ENCODE measurements at places on chromosomes 1 and 21. TPM values are rescaled to one million over a fixed set of nuclear protein-coding genes. Genes with fewer than 3 reads are reported as not detected.

The PIP5K1A gene
- 54.5 TPM for total RNA-seq

The KPRP gene
- total RNA-seq, result not detected

The LCE6A gene
- not detected for total RNA-seq

The MYCL gene
- 1.1 TPM for total RNA-seq

The TRIM63 gene
- total RNA-seq, result 0.74 TPM

The LCE1A gene
- total RNA-seq, result not detected

The POGK gene
- total RNA-seq, result 15.6 TPM

The MIXL1 gene
- total RNA-seq, result not detected

The PPT1 gene
- 55.0 TPM for total RNA-seq

The IL22RA1 gene
- not detected for total RNA-seq

The THEM5 gene
- total RNA-seq, result not detected

The CD84 gene
- not detected for total RNA-seq

The MDM4 gene
- total RNA-seq, result 17.5 TPM

The SYT14 gene
- 0.65 TPM for total RNA-seq

The FNDC10 gene
- 0.92 TPM for total RNA-seq

The SPRR2G gene
- total RNA-seq, result not detected

The ZYG11B gene
- total RNA-seq, result 39.6 TPM

The SLFNL1 gene
- 0.28 TPM for total RNA-seq

The MTARC2 gene
- total RNA-seq, result 4.6 TPM

The ABCA4 gene
- 0.65 TPM for total RNA-seq

The OR2M3 gene
- total RNA-seq, result not detected

The CHODL gene
- total RNA-seq, result not detected

The LCE1E gene
- total RNA-seq, result not detected

The AUNIP gene
- total RNA-seq, result 0.28 TPM

The NDUFS5 gene
- total RNA-seq, result 945 TPM

The S100A5 gene
- total RNA-seq, result not detected

The SPATA21 gene
- not detected for total RNA-seq

The ARHGAP30 gene
- under 0.01 TPM for total RNA-seq

The FYB2 gene
- not detected for total RNA-seq

The CBR3 gene
- 8.6 TPM for total RNA-seq

The TFF2 gene
- total RNA-seq, result not detected

The SFN gene
- total RNA-seq, result 0.28 TPM

The VSIG8 gene
- not detected for total RNA-seq

The SPATA6 gene
- 4.0 TPM for total RNA-seq

The GIPC2 gene
- 0.14 TPM for total RNA-seq

The MATN1 gene
- 0.14 TPM for total RNA-seq

The GJB5 gene
- total RNA-seq, result 0.09 TPM

The FAM177B gene
- total RNA-seq, result not detected

The EXO1 gene
- total RNA-seq, result 1.8 TPM

The RABIF gene
- 3.3 TPM for total RNA-seq

The CRNN gene
- total RNA-seq, result not detected

The CCDC185 gene
- not detected for total RNA-seq

The ASAP3 gene
- total RNA-seq, result 58.6 TPM

The CFAP74 gene
- not detected for total RNA-seq

The RGS8 gene
- not detected for total RNA-seq

The MTX1 gene
- total RNA-seq, result 42.7 TPM

The PAPPA2 gene
- total RNA-seq, result 9.3 TPM

The DYRK3 gene
- 28.9 TPM for total RNA-seq

Measured in smooth muscle cell of bladder (primary cell).